T-helper 17 cell (primary cell): ENCODE measurements at places on chromosomes 3 and 15. TPM values are rescaled to one million over a fixed set of nuclear protein-coding genes. Genes with fewer than 3 reads are reported as not detected.

GRCh38 chr3:64331605-64332004 is 106.3 kb upstream of the PRICKLE2 start:
- no peak for DNase-seq

DNA sequence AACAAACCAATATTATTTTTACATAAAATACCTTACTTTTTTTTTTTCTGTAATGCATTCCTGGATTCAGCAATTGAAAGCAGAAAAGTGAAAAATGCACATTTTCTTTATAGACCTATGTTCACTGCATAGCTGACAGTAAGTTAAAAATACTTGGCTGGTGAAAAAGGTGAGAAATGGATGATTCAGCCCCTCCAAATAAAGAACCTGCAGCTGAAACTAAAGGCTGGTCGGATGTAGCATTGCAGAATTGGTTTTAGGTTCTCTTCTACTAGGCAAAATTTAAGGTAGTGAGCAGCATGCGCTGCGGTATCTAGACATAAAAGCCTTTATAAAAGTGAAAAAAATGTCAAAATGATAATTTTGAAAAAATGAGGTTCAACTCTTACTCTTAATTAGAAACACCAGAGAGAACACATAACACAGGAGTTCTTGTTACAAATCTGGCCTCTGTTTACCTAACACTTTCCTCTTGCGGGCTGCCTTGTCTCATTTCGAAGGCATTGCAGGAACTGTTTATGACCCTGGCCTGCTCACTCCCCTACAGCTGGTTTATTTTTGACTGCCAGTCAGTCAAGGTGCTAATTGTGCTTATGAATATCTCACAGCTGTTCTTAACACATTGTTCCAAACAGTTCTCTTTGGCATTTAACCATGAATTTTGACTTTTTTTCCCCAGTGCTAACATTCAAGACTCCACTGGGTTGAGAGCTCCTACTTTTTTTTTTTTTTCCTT is 455.4 kb upstream of the TBL1XR1 start:
- DNase-seq, result no peak

DNA sequence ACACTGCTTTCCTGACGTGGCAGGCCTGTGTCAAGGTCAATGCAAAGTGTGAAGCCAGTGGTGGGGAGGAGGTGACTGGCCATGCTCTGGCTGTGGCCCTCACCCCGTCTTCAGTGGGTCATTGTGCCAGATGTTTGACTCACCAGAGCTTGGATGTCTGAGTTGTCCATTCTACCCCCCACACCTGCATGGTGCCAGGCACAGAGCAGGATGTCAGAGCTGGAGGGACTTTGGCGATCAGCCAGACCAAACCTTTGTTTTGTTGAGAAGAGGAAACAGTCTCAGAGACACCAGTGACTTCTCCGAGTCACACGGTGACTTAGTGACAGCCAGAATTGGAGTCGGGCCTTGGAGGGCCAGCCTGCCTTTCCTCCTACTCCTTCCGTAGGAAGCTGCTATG is 49.5 kb downstream of the SMAD6 start:
- DNase-seq, result no peak

GRCh38 chr15:92714077-92714476 is 58.5 kb upstream of the FAM174B start:
- DNase-seq, result no peak

DNA sequence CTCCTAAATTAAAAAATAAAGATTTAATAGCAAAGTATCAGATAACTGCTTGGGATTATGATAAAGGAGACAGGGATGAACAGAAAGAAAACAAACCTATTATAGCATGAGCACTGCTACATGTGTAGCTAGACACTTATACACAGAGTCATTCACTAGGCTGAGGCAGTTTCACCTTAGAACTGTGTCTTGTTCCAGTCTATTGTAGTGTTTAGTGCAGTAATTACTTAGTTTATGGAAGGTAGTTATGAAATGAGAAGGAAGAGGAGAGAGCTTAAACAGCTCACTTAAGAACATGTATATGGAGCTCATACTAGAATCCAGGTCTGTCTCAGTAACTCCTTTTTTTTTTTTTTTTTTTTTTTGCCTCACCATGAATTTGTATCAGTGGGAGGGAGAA is 441.4 kb downstream of the PDCD6IP start:
- no peak for DNase-seq

DNA sequence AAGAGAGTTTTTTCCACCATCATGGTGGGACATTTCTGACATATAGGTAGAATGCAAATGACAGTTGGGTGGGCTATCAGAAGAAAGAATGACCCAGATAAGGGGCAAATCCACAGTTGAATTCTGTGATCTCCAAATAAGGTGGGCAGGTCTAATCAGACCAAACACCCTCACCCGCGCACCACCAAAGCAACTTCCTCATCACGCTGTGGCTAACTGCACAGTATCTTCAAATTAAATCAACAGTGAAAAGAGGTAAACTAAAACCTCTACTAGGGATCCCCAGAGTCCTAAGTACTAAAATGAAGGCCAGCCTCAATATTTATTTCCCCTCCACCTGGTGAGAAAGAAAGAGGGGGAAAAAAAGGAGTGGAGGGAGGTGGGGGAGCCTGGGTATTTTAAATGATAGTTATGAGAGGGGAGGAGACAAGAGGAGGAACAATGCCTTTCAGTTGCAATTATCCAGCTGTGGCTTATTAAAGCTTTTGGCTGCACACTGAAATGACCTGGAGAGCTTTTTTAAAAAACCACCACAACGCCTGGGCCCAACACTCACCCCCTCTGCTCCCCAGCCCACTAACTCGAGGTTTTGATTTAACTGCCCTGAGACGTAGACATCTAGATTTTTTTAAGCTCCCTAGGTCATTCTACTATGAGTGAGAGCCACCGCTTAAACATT is 61.0 kb downstream of the LRIG1 start:
- DNase-seq, result no peak

DNA sequence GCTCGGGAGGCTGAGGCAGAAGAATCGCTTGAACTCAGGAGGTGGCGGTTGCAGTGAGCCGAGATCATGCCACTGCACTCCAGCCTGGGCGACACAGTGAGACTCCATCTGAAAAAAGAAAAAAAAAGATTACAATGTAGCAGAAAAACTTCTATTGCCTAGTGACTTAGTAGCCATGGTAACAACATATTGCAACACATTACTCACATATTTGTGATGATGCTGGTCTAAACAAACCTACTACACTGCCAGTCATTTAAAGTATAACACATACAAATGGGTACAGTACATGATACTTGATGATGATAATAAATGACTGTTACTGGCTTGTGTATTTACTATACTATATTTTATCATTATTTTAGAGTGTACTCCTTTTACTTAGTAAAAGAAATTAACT is 125.6 kb downstream of the PLOD2 start:
- no peak for DNase-seq

- DNase-seq, result no peak
Measured at GRCh38 chr15:25731411-25731810, 131.7 kb downstream of the ATP10A start.

DNA sequence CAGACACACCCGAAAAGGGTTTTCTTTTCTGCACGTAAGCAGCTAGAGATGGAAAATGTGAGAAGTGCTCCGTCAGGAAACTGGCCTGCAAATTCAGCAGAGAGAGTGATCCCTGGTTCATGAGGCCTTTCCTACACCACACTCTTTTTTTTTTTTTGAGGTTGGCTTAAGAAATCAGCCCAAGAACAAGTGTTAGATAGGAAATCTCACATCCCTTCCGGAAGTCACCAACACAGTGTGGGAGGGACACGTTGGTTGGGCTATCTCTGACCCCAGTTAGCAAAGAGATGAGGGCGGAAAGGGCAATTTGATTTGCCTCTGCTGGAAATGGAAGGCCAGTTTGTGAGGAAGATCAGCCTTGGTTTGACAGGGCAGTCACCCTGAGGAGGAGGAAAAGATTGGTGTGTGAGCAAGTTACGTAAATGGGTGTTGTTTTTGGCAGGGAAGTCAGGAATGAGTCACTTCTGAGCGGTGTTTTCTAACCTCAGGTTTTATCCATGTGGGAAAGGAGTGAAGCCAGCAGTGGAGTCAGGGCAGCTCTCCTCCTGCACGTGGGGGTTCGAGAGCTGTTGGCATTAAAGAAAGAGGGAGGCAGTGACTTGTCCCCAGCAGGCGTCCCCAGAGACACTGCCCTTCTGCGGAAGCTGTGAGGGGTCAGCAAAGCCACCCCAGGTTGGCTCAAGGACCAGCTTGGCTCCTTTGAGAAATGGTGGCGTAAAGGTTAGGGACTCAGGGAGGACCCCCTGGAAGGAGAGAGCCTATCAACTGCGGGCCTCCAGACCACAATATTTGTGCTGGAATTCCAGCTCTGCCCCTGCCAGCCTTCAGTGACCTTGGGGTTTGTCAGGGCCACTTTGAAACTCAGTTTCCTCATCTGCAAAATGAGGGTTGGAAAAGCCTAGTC is 237.6 kb upstream of the BHLHE40 start:
- no peak for DNase-seq

GRCh38 chr3:28682121-28682520 is 333.5 kb upstream of the AZI2 start:
- DNase-seq, result no peak

AGBL1 gene
- total RNA-seq, result not detected

CCPG1 gene
- 25.6 TPM for total RNA-seq

SSUH2 gene
- total RNA-seq, result not detected

WDR5B gene
- 5.1 TPM for total RNA-seq
